ENCODE measurements at places on chromosomes 1 and 21.

GRCh38 chr1:29984862-29985605 lies 738.4 kb downstream of the MATN1 start:
- DNase-seq, result no peak

GRCh38 chr1:212257157-212257556 lies 28.1 kb upstream of the PPP2R5A start:
- no peak for DNase-seq

DNA sequence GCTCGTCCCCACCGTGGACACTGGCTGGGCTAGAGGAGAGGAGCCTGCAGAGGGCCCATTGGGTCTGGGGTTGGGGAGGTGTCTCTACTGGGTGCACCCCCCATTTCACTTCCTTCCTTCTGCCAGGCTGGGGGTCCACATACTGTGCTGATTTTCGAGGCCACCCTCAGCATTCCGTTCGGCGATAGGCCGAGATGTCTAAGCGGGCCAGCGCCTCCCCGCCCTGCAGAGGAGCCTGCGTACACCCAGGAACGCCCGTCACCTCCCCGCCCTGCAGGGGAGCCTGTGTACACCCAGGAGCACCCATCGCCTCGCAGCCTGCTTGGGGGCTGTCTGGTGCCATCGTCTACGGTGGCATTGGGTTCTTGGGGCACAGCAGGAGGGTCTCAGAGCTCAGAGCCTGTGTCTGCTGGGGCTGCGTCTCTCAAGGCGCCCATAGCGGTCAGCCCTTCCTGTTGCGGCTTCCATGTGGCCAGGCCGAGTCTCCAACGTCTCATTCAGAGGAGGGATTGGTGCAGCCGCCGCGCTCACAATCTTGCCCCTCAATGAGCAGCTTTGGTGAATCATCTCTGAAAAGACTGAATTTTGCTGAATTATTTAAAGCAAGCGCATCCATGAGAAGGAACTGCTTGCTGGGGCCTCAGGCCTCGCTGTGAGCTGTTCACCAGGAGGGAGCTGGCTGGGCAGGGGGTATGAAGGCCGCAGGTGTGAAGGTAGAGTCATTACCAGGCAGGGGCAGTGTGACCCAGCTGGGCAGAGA lies 30.7 kb upstream of the AGPAT3 start:
- no peak for DNase-seq

DNA sequence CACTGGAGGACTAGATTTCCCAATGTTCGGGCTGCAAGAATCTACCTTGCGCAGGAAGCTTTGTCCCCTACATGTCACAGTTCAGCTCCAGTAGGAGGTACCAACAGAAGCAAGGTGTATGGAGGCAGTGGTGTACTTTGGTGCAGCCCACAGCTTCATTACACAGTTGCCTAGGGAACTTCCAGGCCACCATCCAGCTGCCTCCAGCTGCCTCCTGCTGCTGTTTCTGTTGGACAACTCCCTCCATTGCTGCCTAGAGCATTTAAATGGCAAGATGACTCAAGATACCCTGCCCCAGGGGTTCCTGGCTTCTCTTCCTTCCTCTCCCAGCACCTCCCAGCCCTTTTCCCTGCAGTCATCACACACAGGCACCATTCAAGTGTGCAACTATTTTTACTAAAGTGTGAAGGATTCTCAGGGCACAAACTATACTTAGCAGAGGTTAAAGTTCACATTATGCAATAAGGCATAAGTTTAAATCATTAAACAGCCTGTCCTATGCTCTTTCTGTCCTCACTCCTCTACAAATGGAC lies 39.0 kb upstream of the ATP1A1 start:
- no peak for DNase-seq

DNA sequence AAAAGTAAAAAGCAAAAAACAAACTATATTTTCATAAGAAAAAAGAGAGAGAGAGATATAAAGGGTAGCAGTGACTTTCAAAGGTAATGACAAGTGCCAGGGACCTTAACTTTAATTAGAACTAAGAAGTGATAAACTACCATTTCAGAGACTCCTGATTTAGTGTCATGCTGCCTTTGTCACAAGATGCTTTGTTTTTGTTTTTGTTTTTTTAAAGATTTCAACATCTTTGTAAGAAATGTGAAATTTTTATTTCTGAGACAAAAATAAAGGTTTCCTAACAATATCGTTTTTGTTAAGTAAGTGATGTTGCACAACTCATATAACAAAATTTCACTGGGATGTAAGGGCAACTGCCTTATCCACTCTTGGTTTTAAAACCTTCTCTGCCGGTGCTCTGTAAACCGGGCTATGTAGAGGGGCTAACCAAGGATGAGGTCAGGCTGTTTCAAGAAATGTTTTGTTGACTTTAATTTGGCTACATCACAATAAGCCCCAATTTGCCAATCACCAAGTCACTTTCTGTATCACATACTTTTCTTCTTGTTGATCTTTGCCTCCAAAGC lies 35.2 kb upstream of the SYT2 start:
- DNase-seq, result no peak

GRCh38 chr21:20999659-21000058 lies 1.4 kb downstream of the NCAM2 start:
- DNase-seq, result no peak

- no peak for DNase-seq
Measured at GRCh38 chr1:109309347-109309746, 2.5 kb upstream of the MYBPHL start.

- no peak for DNase-seq
Measured at GRCh38 chr1:111449703-111450017, 396 bp downstream of the ATP5PB start.

GRCh38 chr1:221025501-221025900 lies 146.3 kb downstream of the HLX start:
- no peak for DNase-seq

DNA sequence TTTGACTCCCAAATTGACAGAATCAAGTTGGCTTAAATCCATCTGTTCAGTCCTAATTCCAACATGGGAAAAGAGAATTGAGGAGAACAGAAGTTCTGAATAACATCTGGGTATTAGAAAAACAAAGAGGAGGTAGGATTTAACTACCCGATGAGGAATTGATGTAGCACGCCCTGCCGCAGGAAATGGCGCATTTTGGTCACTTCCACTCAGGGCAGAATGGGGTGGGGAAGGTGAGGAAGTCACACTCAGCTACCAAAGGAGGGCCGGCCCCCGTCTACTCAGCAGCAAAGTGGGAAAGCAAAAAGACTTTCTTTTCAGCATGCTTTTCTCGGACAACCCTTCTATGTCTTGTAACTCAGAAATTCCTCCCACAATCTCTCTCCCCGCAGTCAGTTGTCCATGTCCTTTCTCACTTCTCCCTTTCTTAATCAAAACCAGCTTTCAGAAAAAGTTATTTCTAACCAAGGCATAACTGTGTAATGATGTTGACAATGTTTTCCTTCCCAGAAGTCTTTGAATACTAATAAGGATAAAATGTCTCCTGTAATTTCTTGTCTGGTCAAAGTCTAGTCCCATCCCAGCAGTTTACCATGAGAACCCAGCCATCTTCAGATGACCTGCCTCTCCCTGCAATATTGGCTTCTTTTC lies 60.5 kb upstream of the SIPA1L2 start:
- no peak for DNase-seq

GRCh38 chr21:35974775-35975174 lies 85.6 kb downstream of the SETD4 start:
- DNase-seq, result no peak

DNA sequence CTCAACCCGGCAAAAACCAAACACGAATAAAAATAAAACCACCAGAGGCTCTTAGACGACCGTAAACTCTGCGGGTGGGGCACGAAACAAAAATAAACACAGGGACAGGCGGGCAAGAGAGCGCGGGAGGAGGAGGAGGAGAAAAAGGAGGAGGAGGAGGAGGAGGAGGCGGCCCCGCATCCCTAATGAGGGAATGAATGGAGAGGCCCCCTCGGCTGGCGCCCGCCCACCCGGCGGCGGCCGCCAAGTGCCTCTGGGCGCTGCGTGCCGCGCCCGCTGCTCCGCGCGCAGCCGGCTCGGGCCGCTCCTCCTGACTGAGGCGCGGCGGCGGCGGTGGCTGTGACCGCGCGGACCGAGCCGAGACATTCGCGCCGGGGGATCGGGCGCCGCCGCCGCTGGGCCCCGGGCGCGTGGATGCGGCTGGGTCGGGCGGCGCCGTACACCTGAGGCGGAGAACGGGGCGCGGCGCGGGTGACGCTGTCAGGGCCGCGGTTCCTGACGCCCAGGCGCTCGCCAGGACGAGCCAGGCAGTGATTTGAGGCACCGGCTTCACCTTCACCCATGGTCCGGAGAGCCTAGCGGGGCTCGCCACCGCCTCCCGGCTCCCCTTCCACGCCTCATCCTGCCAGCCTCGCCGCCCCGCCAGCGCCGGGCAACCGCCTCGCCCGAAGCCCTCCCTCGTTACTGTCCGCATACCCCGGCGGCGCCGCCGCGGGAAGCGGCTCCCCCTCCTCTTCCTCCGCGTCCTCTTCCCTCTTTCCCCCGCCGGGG lies at the start of gene MARK1:
Gene MARK1 (plus strand): TSS at position 229 of the 771 bp plus-strand sequence. CDS start 687 bp downstream, outside the sequence.
- DNase-seq, result no peak

DNA sequence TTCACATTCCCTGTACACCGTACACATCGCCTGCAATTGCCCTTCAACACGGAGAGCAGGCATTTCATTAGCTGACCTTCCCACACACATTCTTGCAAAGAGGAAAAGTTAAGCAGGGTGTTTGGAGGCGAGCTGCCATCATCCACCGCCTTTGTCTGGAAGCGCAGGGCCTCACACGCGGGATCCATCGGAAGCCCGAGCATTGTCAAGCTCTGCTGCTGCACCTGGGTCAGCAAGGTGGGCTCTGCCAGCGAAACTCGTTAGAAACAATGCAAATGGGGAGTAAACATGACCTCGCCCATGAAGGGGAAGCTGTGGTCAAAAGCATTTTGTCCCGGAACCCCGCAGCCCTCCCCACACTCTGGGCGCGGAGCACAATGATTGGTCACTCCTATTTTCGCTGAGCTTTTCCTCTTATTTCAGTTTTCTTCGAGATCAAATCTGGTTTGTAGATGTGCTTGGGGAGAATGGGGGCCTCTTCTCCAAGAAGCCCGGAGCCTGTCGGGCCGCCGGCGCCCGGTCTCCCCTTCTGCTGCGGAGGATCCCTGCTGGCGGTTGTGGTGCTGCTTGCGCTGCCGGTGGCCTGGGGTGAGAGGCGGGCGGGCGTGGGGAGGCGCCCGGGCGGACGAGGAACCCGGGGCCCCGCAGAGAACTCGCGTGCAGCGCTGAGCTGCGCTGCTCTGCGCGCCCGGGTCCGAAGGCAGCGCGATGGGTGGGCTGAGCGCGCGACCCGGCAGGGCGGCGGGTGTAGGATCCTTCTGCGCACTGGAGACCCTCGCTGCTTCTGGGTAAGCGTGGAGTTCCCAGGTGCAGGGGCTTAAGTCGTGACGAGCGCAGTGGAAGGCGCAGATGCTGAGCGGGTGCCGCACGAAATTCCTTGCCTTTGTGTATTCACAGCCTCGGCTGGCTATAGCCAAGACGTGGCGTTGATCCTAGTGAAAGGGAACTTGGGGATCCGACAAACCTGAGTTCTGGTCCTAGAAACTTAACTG lies at the start of gene CR1:
Gene CR1 (plus strand): TSS at position 357 of the 992 bp plus-strand sequence. CDS start 111 bp downstream, at position 468.
- peak; percentile 13 for DNase-seq

- no peak for DNase-seq
Measured at GRCh38 chr21:37337831-37338230, 28.7 kb upstream of the DYRK1A start.

GRCh38 chr1:18967066-18967690 lies 10.7 kb upstream of the IFFO2 start:
- no peak for DNase-seq

DNA sequence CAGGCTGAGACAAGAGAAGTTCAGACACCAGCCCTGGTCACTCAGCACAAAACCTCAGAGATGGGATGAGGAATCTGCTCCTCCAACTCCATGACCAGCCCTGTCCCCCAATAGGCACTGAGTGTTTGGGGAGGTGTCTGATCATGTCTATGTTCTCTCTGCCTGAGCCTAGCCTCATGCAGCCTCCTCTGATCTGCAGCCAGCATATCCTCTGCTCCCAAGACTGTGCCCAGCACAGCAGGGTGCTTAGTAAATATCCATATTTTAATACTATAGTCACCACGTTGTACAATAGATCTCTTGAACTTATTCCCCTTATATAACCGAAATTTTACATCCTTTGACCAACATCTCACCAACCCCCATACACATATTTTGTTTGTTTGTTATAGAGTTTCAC lies 202.9 kb downstream of the MATN1 start:
- DNase-seq, result no peak

DNA sequence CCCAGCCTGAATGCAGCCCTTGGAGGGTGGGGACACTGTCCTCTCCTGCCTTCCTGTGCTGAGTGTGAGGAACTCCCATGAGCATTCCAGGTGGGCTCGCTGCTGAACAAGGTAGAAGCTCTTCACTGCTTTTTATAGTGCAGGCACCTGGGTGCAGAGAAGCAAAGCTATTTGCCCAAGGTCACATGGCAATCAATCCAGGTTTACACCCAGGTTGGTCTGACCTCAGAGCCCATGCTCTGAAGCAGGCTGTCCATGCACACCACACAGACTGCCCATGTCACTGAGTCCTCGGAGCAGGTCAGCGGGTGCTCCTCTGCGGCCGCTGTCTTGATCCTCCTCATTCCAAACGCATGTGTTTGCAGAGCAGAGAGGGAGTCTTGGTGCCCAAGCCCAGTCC lies 323.4 kb upstream of the VAMP3 start:
- DNase-seq, result no peak

GRCh38 chr1:21114431-21114830 lies 62.3 kb downstream of the EIF4G3 start:
- DNase-seq, result no peak

- no peak for DNase-seq
Measured at GRCh38 chr1:1170215-1171091, 3.2 kb upstream of the TTLL10 start.

GRCh38 chr1:209265301-209265700 lies 318.2 kb upstream of the CAMK1G start:
- DNase-seq, result no peak

GRCh38 chr1:116428576-116428975 lies 55.5 kb downstream of the ATP1A1 start:
- DNase-seq, result no peak

GRCh38 chr1:240732390-240732789 lies 120.4 kb upstream of the GREM2 start:
- DNase-seq, result no peak

DNA sequence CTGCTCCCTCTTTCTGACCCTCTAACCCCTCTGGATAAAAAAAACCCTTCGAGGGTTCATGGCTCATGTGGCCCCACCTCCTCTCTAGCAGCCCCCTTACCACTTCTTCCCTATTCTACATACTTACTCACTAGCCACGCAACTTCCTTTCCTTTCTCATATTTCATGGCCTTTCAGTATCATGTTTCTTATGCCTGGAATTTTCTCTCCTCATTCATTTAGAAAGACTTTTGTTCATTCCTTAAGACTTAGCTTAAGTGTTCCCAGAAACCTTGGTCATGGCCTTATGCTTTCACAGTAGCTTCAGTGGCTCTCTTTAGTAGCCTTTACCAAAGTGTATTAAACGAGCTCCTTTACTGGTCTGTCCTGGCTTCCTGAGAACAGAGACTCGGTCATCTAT lies 6.1 kb downstream of the ACP6 start:
- no peak for DNase-seq
